ENCODE measurements at places on chromosomes 1 and 21.

GRCh38 chr1:3087049-3087448, 18.0 kb downstream of the PRDM16 start:
- DNase-seq: no peak

GRCh38 chr1:116365353-116365780, 7.7 kb upstream of the ATP1A1 start:
- no peak for DNase-seq

DNA sequence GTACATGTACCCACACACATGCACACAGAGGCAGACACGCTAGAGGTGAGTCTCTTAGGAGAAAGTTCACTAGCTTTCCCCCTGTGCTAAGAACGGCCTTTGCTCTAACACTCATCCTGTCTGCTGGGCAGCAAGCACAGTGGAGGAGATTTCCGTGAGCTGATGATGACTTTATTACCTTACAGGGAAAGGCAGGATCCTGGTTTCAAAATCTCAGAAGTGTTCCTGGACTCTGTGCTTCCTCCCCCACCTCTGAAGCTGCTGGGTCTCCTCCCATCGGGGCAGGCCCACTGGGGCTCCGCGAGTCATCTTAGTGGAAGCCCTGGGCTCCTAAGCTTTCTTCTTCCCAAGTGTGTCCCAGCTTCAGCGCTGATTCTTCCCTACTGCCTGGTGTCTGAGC, 2.7 kb downstream of the FAM3B start:
- DNase-seq: no peak

- no peak for DNase-seq
Observed at GRCh38 chr1:7221826-7222694, 436.8 kb downstream of the CAMTA1 start.

- DNase-seq: peak; percentile 59
Observed at GRCh38 chr21:17679002-17679600, 66.4 kb upstream of the BTG3 start.

GRCh38 chr1:234886081-234886984, 242.3 kb downstream of the TOMM20 start:
- peak; percentile 44 for DNase-seq

DNA sequence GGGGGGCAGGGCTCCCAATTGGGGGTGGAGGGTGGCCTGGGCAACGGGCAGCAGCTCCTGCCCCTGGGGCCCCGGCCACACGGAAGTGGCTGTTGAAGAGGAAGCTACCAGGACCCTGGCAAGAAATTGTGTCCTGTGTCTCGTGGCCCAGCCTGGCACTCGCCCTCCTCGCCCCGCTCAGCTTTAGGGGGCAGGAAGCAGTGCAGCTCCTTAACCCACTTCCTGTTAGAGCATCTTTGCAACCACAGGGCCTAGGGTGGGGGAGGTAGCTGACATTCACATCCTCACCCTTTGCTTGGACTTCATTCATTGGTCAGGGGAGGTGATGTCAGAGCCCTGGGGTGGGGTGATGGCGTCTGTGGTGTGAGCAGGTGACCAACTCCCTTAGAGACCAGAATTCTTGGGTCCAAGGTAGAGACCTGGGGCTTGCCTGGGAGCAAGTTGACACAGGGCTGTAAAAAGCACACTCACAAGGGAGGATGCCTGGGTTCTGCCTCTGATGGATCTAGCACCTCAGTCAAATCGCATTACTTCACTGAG, at the start of gene ARHGAP30:
Gene ARHGAP30 (minus strand): TSS at position 161 of the 540 bp plus-strand sequence. CDS start 267 bp downstream, outside the sequence.
- DNase-seq: no peak

DNA sequence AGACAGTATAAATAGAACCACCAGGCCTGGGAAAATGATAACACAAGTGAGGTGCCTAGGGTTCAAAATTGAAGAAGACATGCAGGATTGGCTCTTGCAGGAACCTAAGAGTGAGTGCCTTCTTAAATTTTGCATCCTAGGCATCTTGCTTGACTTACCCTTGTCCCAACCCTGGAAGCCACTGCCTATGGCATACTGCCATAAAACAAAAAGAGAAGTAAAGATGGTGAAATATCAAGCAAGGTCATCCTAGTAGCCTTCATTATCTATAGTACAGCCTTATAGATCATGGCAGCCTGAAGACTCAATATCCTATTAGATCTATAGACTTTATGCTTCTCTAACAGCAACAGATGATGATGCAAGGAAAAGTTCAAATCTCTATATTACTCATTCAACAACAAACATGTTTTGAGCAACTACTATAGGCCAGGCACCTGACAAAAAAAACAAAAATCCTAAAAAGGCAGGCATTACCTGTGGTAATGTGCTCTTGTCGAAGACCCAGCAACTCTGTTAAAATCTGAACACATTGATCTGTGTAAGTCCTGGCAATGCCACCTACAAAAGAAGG, 6.3 kb downstream of the AP4B1 start:
- no peak for DNase-seq

GRCh38 chr1:232435729-232436128, 194.2 kb downstream of the SIPA1L2 start:
- DNase-seq: no peak

DNA sequence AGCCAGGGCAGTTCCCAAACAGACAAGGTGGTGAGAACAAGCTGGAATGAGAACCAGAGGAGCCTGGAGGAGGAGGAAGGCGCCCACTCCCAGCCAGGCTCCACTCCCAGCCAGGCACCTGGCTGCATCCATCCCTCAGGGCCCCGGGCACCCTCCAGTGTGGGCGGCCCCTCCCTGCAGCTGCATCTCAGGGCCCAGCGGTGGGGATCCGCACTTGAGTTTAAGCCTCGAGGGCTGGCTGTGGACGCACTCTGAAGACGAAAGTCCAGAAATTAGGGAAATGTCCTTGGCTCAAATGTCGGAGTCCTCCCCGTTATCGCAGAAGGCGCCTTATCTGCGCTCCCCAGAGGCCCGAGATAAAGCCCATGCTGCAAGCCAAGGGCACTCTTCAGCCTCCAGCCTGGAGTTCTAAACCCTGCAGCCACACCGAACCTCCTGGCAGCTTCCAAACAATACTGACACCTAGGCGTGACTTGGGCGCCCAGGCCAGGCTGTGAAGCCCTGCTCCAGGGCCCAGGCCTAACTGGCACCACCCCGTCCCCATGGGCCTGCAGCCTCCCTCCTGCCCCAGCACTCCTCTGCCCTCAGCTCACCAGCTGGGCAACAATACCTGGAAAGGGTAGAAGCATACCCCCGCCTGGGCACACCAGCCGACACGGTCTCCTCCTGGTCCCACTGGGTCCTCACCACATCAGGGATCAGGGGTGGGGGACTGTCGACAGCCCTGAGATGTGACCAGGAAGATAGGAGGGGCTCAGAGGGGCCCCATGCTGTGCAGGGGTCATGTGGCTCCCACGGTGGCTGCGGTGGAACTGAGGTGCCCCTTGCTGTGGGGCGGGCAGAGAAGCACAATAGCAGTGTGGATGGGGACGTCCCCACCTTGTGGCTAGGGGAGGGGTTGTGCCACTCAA, 184.8 kb upstream of the VAMP3 start:
- no peak for DNase-seq

DNA sequence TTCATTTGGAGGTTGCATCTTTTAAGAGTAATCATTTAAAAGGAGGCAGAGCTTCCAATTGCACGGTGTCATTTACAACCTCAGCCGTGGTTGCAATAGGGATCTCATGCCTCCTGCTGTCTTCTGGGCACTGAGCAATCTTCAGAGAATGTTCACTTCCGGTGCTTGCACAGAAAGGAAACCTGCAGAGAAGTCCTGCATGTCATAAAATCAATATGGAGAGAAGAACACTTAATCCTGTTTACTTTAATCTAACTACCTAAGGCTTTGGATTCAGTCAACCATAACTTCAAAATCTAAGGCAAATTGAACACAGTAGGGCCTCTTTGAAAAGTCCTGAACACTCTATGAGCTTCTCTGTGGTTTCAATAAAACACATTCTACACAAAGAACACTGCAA, 11.3 kb upstream of the MAP10 start:
- peak; percentile 12 for DNase-seq

- no peak for DNase-seq
Observed at GRCh38 chr1:170377896-170378634, 153.9 kb upstream of the GORAB start.

DNA sequence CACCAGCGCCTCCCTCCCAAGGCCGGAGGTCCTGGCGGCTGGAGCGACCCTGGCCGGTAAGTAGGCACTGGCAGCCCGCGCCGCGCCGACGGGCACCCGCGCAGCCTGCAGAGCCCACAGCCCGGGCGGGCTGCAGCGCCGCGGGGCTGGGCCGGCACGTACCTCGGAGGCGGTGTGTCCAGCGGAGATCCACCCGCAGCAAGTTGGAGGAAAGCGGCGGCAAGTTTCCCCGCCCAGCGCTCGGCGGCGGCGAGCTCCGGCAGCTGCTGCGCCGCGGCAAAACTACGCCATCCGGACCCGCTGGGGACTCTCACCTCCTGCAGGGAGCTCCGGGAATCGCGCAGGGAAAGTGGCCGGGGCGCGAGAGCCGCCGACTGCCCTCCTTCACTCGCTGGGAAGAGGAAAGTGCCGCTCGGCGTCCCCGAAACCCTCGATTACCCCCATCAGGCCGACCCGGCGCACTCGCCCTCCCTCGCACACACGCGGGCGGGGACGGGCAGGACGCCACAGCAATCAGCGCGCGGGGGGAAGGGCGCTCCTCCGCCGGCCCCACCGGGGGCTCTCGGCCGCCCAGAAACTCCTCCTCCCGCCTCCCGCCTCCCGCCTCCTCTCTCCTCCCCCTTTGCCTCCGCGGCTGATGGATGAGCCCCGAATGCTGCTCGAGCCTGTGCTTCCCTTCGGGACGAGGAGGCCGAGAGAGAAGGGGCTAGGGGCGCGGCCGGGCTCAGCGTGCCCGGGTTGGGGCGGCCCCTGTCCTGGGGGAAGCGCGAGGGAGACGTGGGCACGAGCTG, at the start of gene TGFBR3:
Gene TGFBR3 (minus strand): TSS at position 436 of the 791 bp plus-strand sequence. CDS start 24,620 bp downstream, outside the sequence.
- DNase-seq: peak; percentile 81

DNA sequence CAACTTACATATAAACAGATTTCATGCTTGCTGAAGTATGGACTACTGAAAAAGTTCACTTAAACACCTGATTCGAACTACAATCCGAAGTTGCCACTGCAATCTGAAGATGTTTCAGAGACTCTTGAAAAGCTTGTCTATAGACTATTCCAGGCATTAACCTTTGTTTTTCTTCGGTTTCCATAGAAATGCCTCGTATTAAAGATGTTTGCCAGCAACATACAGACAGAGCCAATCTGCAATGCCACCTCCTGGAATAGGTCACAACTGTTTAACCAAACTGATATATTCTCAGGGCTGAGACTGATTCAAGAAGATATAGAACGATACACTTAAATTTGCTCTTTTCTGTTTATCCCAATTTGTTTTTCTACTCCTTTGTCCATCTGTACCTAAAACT, 28.9 kb upstream of the DMRTB1 start:
- no peak for DNase-seq

GRCh38 chr1:15876357-15877055, 29.0 kb downstream of the SPEN start:
- no peak for DNase-seq

DNA sequence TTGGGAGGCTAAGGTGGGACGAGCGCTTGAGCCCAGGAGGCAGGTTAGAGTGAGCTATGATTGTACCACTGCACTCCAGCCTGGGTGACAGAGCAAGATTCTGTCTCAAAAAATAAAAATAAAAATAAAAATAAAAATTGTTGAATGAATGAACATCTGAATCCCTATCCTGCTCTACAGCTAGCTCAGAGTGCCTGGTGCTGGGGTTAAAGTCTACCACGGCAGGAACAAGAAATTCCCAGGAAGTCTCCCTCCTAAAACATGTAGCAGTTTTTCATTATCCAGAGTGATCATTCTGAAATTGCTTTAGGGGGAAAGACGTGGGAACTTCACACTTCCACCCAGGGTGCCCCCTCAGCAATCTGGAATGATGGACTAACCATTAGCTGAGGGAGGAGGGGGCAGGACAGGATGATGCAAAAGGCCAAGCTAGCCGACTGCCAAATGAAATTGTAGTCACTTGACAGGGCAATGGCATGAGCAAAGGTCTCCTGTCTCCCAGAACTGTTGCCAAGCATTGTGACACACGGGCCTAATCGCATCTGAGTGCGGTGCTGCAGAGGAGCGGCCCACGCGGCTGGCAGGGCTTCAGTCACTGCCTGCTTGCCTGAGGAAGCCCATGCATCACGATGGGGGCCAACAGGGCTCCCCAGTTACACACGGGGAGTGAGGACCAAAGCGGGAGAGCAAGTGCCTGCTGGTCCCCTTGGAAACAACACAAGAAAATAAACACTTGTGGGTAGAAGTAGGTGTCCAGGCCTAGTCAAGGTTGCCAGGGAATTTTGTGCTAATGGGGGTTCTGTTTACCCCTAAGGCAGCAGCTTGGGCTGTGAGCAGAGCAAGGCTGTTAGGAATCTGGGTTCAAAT, 85.7 kb downstream of the NENF start:
- no peak for DNase-seq

GRCh38 chr1:10784998-10785727, 11.3 kb downstream of the CASZ1 start:
- no peak for DNase-seq

- no peak for DNase-seq
Observed at GRCh38 chr21:15441060-15441493, 288.7 kb upstream of the USP25 start.

GRCh38 chr21:35882791-35883240, 177.5 kb downstream of the SETD4 start:
- no peak for DNase-seq

GRCh38 chr1:56304975-56305374, 274.4 kb downstream of the PLPP3 start:
- DNase-seq: no peak

DNA sequence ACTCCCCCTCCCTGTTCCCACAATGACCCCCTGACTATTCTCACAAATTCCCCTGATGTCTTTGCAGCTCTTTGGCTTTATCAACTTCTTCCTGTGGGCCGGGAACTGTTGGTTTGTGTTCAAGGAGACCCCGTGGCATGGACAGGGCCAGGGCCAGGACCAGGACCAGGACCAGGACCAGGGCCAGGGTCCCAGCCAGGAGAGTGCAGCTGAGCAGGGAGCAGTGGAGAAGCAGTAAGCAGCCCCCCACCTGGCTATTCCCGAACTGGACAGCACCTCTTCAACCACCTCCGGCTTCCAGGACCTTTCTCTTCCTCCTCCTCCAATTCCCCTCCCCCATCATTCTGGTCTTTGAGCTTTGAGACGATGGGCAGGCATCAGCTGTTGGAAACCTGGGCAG, 4.4 kb upstream of the ATXN7L2 start:
- no peak for DNase-seq

DNA sequence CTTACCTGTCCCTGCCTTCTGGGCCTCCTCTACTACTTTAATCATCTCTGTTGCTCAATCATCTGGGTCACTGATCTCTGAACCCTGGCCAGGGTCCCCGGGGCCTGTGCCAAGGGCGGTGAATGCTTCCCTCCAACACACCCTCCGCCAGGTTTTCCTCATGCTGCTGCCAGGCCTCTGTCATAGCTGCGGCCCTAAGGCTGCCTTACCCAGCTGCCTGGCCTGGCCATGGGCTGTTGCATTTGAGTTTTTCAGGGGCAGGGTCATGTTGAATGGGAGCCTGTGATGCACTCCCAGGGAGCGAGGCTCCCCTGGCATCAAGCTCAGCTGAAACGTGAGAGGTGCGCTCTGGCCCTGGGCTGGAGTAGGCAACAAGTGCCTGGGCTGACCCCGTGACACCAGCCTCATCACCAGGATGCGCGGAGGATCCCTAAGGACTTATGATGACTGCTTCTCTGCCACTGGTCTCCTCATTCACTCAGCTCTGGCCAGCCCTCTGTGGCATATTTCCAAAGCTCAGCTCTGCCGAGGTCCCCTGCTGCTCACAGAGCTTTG, 7.6 kb downstream of the EDN2 start:
- no peak for DNase-seq

- DNase-seq: no peak
Observed at GRCh38 chr1:171901245-171901644, 59.9 kb downstream of the DNM3 start.
